Fibroblast of villous mesenchyme (primary cell): ENCODE measurements at places on chromosomes 3 and 15. TPM values are rescaled to one million over a fixed set of nuclear protein-coding genes. Genes with fewer than 3 reads are reported as not detected.

Gene TRIM59
- total RNA-seq: 29.6 and 47.5 TPM in 2 replicates

DNA sequence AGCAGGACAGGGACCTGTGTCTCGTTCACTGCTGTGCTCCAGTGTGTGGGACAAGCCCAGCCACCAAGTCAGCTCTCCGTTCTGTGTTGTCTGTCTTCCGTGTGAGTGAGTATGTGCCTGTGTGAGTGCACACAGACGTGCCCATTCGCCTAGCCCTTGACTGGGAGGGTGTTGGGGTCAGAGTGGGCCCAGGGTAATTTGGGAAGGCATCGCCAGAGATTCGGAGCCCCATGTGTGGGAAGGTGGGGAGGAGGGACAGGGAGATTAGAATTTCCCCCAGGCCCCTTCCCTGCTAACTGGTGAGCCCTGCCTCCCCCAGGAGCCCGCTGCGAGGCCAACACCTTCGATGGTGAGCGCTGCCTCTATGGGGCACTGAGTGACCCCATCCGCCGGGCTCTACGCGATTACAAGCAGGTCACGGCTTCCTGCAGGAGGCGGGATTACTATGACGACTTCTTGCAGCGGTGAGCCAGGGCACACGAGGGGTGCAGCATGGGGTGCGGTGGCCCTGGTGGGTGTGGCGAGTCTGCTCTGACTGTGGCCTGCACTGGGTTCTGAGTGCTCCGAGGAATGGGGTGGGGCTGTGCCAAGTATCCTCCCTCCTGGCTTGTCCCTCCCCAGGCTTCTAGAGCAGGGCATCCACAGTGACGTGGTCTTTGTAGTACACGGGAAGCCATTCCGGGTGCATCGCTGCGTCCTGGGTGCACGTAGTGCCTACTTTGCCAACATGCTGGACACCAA, 3.1 kb downstream of the ABTB1 start:
- DNase-seq: no peak

DNA sequence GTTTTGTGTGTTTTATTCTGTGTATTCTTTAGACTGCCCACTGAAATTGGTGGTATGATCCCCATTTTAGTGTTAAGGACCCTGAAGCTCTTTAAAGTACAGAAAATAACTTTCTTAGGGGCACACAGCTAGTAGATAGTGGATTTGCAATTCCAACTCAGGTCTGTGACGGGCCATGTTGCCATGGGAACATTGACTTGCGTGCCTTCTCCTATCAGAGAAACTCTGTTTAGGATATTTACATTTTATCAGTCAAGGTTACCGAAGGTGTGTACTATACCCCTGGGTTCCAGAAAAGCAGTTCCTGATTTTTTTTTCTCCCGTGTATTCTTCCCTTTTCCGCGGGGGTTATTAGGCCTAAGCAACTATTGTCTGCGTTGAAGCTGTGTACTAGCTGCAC, 19.4 kb downstream of the MYZAP start:
- no peak for DNase-seq

DNA sequence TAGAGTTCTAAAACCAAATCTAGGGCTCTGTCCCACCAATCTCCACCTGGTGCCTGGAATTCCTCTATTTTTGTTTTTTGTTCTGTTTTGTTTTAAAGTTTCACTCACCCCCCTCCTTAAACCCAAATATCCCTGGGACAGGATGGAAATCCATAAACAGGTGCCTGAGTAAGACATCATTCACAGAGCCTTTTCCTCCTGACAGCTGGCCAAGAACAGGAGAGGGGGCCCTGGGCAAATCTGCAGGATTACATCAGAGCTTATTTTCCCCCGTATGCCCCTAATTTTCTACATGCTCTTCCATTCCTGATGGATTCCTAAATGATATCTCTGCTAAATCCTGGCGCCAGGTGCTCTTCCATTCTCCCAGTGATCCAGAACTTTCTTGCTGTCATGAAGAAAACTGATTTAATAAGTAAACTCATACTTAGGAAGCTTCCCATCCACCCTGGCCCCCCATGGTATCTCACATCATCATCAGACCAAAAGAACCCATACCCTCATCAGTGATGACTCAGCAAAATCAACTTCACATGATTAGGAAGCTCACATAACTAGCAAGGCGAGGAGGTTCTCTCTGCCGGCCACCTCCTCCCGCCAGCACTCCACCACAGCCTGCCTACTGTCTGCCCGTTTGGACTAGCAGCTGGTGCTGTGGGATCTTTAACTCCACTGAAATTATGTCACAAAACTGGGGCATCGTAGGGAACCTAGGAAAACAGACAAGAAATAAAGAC, 61.0 kb downstream of the LIPC start:
- no peak for DNase-seq

- no peak for DNase-seq
These were observed 51.7 kb downstream of the OTOL1 start for GRCh38 chr3:161548301-161548700.

DNA sequence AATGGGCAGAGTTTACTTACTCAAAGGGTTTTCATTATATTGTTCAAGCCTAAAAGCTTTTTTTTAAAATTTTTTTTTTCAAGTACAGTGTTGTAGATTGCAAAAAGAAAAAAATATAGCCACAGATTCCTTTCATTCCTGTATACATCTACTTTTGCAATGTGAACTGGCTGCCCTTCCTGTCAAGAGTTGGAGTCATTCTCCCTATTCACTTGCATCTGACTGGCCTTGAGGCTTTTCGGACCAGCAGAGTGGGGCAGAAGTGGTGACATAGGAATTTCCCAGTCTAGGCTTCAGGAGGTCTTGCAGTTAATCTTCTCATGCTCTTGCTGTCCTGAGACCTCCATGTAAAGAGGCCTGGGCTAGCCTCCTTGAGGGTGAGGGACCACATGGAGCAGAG, 218.3 kb upstream of the CFAP20DC start:
- DNase-seq: no peak

DNA sequence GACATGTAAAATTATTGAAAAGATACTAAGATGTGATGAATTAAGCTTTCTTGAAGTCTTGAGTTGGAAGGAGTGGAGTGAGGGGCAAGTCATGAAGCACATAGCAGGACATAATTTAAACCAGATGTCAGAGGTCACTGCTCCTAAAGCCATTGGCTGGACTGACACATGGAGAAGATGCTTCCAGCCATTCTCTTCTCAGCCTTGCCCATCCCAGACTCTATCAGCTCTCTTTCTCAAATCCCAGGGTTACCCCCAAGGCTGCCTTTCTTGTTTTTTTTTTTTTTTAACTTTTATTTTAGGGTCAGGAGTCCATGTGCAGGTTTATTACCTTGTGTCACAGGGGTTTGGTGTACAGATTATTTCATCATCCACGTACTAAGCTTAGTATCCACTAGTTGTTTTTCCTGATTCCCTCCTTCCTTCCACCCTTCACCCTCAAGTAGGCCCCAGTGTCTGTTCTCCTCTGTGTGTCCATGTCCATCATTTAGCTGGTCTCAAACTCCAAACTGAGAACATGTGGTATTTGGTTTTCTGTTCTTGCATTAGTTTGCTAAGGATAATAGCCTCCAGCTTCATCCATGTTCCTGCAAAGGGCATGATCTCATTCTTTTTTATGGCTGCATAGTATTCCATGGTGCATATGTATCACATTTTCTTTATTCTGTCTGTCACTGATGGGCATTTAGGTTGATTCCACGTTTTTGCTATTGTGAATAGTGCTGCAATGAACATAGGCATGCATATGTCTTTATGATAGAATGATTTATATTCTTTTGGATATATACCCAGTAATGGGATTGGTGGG, 18.9 kb downstream of the XIRP1 start:
- no peak for DNase-seq

Gene PRR23A
- total RNA-seq: not detected in 2 replicates

Gene TRH
- not detected in 2 replicates for total RNA-seq

Gene EFHB
- total RNA-seq: under 0.01 TPM in 1 of 2 replicates, not detected in the other

Gene GOLGA8H
- total RNA-seq: under 0.01 TPM in 1 of 2 replicates, not detected in the other

DNA sequence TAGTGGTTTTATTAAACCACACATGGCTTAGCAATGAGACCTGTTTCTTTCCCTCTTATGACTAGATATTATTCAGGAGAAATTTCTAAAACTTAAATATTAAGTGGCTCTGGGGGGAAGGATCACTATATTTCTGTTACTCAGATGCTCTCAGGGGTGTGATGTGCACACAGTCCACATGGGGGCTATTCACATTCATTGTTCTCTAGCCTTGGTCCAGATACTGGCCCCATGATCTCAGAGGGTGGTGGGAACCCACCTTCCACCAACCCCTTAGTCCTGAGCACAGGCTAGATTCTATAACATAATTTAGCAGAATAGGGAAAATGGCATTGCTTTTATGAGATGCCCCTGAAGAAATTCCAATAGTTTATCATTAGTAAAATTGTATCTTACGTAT, 149.0 kb upstream of the ST8SIA2 start:
- DNase-seq: no peak

GRCh38 chr3:64392001-64392400, 166.7 kb upstream of the PRICKLE2 start:
- no peak for DNase-seq

GRCh38 chr3:55658690-55659562, 171.8 kb upstream of the WNT5A start:
- DNase-seq: no peak

DNA sequence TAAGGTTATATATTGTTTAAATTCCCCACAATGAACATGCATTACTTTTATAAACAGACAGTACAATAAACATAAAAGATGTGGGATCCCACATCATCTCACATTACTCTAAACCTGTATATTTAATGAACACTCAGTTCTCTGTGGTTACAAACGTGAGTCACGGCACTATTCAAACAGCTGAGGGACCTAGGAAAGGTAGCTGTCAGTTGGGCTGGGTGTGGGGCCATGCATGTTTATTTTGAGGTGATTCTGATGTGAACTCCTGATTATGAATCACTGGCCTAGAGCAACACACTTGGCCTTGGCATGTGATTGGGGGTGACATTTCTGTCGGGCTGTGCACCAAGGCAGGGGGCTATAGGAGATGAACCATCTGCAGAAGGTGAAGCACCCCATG, 147.6 kb upstream of the HACD2 start:
- DNase-seq: peak; percentile 71

GRCh38 chr3:80771085-80771484, 990.4 kb downstream of the GBE1 start:
- peak; percentile 89 for DNase-seq

GRCh38 chr3:42369304-42369703, 41.1 kb downstream of the LYZL4 start:
- peak; percentile 3 for DNase-seq

Gene TMEM266
- under 0.01 TPM in 1 of 2 replicates, not detected in the other for total RNA-seq

Gene CEP97
- 14.2 and 24.6 TPM in 2 replicates for total RNA-seq

DNA sequence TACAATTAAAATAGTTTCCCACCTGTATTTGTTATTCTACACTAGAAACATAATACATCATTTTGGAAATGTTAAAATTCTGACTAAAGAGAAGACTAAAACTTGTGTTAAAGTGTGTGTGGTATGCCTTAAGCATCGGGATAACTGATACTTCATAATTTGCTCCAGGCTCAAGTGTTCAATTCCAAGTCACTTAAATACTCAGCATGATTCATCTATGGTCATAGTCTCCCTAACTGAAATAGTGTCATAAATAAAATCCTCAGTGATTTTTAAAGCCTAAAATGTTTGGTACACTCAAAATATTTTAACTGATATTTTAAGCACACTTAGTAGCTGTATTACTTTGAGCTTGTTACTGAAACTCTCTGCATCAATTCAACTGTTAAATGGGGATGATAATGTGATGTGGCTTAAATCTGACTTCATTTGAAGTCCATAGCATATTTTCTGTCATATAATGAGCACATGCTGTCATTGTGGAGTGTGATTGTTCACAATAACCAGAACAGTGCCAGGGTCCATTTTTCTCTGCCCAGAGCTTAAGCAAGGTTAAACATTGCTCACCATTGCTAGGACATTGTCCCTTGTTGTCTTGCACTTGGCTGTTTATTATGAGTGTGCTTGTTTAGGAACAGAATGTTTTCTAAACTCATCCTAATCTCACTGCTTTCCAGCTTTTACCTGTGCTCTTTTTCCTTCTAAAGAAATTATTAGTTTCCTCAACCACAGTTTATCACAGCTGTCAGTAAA, 122.2 kb downstream of the KLHL25 start:
- DNase-seq: no peak

Gene ZNF774
- 1.6 and 1.7 TPM in 2 replicates for total RNA-seq

DNA sequence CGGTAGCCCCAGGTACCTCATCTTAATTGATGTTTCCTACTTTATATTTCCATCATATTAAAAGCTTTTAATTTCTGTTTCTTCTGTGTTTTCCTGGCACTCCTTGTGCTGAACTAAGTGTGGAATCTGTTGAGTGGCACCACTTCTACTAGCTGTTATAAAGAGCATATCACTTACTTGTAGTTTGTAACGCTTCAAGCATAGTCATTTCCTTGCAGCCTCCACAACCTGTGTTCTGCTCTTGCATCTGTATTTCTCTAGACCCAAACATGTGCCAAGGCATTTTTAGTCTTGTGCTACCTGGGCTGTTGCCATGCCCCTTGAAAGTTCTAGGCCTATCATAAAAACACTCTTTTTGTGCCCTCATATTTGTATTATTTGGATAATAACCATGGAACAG, 16.0 kb downstream of the ZNF654 start:
- DNase-seq: no peak

- DNase-seq: no peak
These were observed 11.4 kb upstream of the MGA start for GRCh38 chr15:41648770-41649169.

GRCh38 chr15:50071551-50072258, 47.3 kb downstream of the ATP8B4 start:
- DNase-seq: no peak

DNA sequence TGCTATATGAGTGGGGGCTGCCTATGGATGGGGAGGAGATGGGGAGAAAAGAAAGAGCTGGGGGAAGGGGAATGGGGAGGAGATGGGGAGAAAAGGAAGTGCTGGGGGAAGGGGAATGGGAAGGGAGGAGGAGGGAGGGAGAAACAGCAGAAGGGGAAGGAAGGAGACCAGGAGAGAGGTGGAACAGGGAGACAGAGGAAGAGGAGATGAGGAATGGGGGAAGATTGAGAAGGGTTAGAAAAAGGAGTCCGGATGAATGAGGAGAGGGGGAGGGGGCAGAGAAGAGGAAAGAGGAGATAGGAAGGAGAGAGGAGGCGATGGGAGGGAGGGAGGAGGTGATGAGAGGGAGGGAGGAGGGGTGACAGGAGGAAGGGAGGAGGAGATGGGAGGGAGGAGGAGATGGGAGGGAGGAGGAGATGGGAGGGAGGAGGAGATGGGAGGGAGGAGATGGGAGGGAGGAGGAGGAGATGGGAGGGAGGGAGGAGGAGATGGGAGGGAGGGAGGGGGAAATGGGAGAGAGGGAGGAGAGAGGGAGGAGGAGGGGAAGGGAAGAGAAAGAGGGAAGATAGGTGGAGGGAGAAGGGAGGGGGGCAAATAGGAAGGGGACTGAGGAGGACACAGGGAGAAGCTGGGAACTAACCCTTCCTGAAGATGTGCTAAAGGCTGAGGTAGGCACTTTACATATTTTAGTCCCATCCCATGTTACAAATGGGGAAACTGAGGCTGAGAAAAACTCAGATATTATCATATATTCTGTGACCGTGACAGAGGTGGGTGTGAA, 6.6 kb upstream of the BCL2L10 start:
- no peak for DNase-seq

Gene PAK6
- total RNA-seq: under 0.01 TPM in 2 replicates

- DNase-seq: peak; percentile 94
These were observed 367.9 kb upstream of the PROK2 start for GRCh38 chr3:72152551-72153476.
